ENCODE measurements at places on chromosomes 3 and 15.

- no peak for DNase-seq
- H3K4me1 ChIP-seq: peaks cover 9% of the 10 kb centered on the region
- H3K36me3 ChIP-seq: peaks cover 6% of the 10 kb centered on the region
- no peak overlapping the region for H3K27ac ChIP-seq
These were observed 68.2 kb upstream of the VGLL4 start for GRCh38 chr3:11711876-11712275.

DNA sequence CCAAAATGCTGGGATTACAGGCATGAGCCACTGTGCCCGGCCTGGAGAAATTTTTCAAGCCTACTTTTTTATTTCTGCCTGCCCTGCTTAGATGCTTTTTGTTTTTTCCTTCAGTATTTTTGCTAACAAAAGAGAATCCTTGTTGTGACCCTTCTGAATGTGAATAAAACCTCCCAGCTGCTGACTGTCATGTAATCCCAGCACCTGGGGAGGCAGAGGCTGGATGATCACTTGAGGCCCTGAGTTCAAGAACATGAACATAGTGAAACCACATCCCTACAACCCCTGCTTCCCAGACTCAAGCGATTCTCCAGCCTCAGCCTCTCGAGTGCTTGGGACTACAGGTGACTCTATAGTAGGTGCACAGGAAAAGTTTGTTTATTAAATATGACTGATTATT is 84.9 kb downstream of the SOX2 start:
- no peak for DNase-seq
- no peak overlapping the region for H3K4me3 ChIP-seq
- H3K27me3 ChIP-seq: no peaks in the 10 kb centered on the region
- no peaks in the 10 kb centered on the region for H3K36me3 ChIP-seq
- no peaks in the 10 kb centered on the region for H3K4me1 ChIP-seq

DNA sequence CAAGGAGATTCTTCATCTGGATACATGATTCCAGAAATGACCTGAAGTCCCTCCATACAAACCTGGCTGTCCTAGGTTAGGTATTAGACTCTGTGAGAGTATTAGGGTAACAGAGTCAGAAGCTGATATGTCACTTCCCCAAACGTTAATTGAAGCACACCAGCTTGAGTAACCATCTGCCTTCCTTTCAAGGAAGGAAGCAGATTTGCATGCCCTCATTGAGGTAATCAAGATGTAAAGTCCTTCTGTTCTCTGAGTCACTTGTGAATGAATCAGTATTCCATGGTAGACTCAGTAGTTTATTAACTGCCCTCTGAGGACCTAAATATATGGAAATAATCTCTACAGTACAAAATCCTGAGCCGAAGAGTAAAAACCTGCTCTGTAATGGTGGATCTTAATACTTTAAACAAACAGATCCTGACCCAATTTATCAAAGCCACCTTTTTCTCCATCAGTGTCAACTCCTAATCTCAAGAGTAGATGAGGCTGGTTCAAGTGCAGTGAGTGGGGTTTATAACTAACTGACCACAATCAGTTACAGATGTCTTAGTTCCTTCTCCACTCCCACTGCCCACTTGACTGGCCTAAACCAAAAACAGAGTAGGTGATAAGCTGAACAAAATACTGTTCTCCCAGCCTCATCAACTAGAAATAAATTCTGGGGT is 246.2 kb upstream of the CHRM5 start:
- peaks cover 21% of the 10 kb centered on the region for H3K4me1 ChIP-seq
- H3K27me3 ChIP-seq: no peaks in the 10 kb centered on the region
- no peak for DNase-seq
- H3K36me3 ChIP-seq: no peaks in the 10 kb centered on the region

DNA sequence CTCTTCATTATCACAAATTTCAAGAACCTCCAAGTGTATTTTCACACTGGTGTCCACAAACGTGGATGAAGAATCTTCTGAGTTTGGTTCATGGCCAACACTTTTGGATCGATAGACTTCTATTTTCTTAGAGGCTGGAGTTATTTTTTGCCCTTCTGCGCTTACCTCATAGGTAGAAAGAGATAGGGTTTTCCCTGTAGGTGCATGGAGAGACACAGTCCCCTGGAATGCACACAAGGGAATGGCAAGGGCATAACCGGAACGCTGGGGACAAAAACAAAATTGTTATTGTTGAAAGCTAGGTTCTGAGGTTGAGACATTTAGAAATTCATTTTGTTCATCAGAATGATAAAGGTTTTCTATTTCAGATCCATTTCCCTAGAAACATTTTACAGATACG is 13.7 kb upstream of the DHX36 start:
- H3K4me1 ChIP-seq: no peaks in the 10 kb centered on the region
- no peaks in the 10 kb centered on the region for H3K36me3 ChIP-seq
- no peak overlapping the region for H3K27ac ChIP-seq
- H3K27me3 ChIP-seq: peaks cover 7% of the 10 kb centered on the region
- DNase-seq: no peak

DNA sequence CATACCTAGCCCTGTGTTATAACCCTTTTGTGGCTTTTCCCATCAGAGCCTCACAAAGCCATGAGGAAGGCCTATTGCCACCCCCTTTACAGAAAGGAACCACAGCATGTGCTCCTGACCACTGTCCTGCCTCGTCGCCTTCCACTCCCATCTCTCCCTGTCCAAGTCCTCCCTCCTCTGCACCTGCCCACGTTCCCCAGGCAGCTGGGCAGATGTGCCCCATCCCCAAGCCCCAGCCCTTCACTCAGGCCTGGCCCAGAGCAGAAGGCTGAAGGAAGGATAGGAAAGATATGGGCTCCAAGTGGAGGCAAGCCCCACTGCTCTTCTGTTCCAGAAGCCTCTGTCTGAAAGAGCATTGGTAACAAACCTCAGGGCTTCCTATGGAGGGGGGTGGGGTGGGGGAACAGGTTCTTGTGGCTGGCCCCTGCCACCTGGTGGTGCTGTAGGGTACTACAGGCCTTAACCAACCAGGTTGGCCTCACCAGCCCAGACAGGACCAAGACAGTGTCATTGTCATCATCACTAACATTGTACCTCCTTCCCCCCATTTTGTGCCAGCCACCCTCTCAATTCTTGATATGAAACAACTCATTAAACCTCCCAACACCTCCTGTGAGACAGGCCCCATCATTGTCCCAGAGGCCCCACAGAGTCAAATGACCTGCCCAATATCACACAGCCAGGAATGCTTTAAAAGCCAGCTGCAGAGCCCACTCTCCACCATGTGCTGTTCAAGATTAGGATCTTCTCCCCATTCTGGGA is 10.0 kb downstream of the POC1A start:
- no peaks in the 10 kb centered on the region for H3K27me3 ChIP-seq
- H3K4me1 ChIP-seq: peaks cover 4% of the 10 kb centered on the region
- no peak overlapping the region for H3K27ac ChIP-seq
